ENCODE measurements at places on chromosomes 2 and 18.

- no peak for DNase-seq
Measured at GRCh38 chr2:238114331-238114841, 14.2 kb downstream of the ESPNL start.

- no peak for DNase-seq
Measured at GRCh38 chr2:152483276-152484063, 148.5 kb downstream of the FMNL2 start.

DNA sequence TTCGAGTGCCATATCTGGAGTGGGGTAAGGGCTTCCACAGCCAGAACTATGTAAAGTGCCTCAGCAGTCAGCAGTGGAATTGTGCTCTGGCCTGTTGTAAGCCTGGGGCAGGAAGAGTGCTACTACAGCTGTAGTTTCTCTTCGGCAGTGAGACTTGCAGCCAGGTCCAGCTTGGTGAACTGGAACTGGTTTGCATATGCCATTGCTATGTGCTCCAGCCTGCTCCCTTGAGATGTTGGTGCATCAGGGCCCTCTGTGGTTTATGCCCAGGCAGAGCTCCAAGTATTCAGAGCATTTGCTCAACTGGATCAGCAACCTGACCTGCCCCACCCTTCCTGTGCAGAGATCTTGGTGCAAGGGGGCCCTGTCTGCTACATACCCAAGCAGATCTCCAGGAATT, 47.8 kb downstream of the ZNF804A start:
- DNase-seq, result no peak

GRCh38 chr2:69175790-69176715, 163.1 kb downstream of the ANTXR1 start:
- DNase-seq, result peak; percentile 12

GRCh38 chr2:68696554-68696953, 38.1 kb upstream of the ARHGAP25 start:
- DNase-seq, result no peak

GRCh38 chr2:110992886-110993285, 127.8 kb upstream of the BCL2L11 start:
- DNase-seq, result no peak

GRCh38 chr2:31446848-31447247, 32.3 kb upstream of the XDH start:
- DNase-seq, result no peak

- DNase-seq, result no peak
Measured at GRCh38 chr2:172624996-172625395, 69.1 kb downstream of the PDK1 start.

- DNase-seq, result no peak
Measured at GRCh38 chr18:70273021-70273420, 15.8 kb upstream of the SOCS6 start.

DNA sequence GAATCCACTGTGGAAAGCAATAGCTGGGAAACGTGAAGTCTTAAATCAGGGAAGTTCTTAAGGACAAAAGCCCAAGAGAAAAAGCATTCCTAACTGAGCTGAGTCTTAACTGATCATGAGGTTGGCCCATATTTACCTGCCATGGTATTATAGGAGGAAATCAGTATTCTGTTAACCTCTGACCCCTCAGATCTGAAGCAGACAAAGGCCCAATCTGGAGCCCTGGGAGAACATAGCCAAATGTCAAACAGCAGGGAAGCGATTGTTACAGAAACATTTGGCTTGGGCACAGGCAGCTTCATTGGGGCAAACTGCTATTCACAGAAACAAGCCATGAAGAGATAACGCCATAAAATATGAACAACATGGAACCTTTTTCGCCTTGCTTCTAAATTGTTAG, 18.8 kb downstream of the EPHA4 start:
- DNase-seq, result no peak

DNA sequence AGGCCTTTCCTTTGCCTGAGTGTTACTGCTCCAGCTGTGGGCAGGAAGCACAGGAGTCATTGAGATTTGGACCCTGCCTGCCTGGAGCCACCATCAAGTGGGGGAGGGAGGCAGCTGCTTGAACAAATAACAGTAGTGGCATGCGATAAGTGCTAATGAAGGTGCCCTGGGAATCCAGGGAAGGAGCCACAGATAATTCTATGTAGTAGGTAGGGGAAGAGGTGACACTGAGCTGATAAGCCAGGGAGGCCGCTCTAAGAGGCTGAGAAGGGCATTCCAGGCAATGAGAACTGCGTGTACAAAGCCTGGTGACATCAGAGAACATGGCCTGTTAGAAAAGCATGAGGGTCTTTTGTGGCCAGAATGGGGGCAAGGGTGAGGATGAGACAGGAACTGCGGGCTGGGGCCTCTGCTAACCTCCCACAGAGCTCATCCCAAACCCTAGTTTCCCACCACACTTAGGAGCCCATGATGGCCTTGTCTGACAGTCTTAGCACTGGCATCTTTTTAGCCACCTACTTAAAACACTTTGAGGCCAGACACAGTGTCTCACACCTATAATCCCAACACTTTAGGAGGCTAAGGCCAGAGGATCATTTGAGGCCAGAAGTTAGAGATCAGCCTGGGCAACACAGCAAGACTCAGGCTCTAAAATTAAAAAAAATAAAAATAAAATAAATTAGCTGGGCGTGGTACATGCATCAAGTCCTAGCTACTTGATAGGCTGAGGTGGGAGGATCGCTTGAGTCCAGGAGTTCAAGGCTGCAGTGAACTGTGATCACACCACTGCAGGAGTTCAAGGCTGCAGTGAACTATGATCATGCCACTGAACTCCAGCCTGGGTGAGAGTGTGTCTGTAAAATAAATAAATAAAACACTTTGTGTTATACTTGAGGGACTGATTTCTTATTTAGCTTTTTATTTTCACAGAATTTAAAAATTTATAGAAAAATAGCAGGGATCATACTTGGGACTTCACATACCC, 58.9 kb downstream of the TET3 start:
- no peak for DNase-seq

DNA sequence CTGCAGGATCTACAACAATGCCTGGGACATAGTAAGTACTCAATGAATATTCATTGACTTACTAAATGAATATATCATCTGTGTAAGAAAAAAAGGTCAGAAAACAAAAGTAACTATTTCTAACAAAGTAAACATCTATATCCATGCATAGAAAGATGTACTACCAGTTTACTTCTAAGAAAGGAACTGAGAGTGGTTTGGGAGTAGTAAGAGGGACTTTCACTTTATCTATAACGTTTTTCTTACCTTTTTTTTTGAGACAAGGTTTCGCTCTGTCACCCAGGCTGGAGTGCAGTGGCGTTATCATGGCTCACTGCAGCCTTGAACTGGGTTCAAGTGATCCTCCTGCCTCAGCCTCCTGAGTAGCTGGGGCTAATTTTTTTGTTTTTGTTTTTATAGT, 25.7 kb downstream of the DHX57 start:
- no peak for DNase-seq

GRCh38 chr2:214902286-214902685, 92.8 kb upstream of the BARD1 start:
- no peak for DNase-seq

DNA sequence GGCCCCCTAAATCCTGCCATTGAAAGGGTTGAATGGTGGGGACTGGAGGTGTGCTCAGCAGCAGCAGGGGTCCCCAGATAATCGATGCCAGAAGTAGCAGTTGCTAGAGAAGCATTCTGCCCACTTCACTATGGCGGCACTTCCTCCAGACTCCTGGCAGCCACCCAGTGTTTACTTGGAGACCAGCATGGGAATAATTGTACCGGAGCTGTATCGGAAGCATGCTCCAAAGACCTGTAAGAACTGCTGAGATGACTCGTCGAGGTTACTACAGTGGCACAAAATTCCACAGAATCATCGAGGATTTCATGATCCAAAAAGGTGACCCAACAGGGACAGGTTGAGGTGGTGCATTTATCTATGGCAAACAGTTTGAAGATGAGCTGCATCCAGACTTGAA, 11.0 kb upstream of the GAREM2 start:
- DNase-seq, result no peak

DNA sequence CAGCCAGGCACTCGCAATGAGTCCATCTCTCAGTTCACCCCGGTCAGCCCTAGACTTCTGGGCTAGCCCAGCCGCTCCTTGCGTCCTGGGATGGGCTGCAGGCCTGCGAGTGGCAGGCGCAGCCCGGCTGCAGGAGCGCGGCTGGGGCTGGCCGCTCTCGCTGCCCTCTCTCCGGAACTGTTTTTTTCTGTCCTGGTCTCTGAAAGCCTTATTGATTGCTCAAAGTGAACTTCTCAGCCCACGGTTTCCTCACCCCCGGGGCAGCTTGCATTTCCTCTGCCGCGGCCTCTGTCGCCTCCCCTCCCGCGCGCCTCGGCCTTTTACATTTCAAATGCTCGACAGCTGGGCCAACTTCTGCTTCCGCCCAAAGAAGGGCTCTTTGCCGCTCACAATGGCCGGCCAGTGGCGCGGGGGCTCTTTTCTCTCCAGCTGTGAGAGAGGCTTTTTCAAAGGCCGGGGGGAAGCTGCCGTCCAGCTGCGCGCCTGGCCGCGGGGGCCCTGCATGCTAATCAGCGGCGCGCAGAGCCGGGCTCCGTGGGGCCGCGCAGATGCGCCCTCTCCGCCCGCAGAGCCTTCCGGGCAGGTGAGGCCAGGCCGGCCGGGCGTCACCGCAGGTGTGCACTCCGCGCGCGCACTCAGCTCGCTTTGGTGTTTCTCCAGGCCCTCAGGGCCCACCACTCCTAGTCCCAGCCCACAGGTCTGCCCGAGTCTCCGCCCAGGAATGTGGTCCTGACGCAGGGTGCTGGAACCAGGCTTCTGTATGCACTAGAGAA, 513.8 kb downstream of the RNF144A start:
- peak; percentile 64 for DNase-seq

- DNase-seq, result no peak
Measured at GRCh38 chr2:20604401-20604911, 46.4 kb downstream of the HS1BP3 start.

- no peak for DNase-seq
Measured at GRCh38 chr2:32735348-32735747, 107.5 kb downstream of the TTC27 start.

DNA sequence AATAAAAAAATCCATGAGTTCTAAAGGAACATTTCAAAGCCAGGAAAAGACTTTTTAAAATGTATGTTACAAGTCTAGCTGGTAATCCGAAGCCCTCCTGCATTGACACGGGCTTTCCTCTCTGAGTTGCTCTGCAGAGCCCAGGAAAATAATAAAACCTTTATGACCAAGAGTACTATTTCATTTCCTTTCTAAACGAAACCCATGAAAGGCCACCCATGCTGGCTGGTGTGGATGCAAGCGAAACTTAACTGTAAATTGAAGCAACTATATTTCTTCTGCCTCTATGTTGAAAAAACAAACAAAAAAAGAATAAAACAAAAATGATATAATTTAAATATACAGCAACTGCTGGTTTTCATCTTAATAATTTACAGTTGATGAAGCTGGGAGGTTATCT, 41.3 kb upstream of the ZNF532 start:
- DNase-seq, result no peak

- DNase-seq, result no peak
Measured at GRCh38 chr2:174750923-174751441, 13.3 kb downstream of the CHRNA1 start.

- no peak for DNase-seq
Measured at GRCh38 chr2:65050931-65051330, 5.3 kb upstream of the CEP68 start.

GRCh38 chr2:235143789-235144188, 192.0 kb downstream of the SH3BP4 start:
- DNase-seq, result no peak

GRCh38 chr18:45197526-45197970, 417.7 kb upstream of the SLC14A2 start:
- DNase-seq, result no peak

DNA sequence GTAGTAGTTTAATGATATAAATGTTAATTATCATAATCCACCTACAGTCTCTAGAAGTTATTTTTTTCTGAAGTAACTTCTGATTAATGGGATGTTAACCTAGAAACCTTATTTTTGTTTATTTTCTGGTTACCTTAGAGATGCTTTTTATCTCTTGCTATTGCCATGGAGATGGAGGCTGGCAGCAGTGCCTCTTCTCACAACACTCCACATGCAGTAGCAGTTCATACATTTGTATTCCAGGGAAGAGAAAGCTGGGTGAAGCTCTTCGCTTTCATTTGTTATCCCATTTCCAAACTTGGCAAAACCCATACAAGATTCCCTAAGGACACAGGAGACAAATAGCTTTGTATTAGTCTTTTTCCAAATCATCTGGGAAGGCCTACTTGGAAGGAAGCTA, 1794.1 kb upstream of the LRRTM1 start:
- no peak for DNase-seq

GRCh38 chr18:79747156-79747845, 50.4 kb upstream of the KCNG2 start:
- no peak for DNase-seq

GRCh38 chr18:78625847-78626246, 353.8 kb upstream of the SALL3 start:
- DNase-seq, result no peak

GRCh38 chr2:231786177-231786916, at the start of gene COPS7B:
Gene COPS7B, plus strand, starts transcription at chr2:231786445. Its CDS starts 2,126 bp downstream, at chr2:231788571.
- DNase-seq, result peak; percentile 91

DNA sequence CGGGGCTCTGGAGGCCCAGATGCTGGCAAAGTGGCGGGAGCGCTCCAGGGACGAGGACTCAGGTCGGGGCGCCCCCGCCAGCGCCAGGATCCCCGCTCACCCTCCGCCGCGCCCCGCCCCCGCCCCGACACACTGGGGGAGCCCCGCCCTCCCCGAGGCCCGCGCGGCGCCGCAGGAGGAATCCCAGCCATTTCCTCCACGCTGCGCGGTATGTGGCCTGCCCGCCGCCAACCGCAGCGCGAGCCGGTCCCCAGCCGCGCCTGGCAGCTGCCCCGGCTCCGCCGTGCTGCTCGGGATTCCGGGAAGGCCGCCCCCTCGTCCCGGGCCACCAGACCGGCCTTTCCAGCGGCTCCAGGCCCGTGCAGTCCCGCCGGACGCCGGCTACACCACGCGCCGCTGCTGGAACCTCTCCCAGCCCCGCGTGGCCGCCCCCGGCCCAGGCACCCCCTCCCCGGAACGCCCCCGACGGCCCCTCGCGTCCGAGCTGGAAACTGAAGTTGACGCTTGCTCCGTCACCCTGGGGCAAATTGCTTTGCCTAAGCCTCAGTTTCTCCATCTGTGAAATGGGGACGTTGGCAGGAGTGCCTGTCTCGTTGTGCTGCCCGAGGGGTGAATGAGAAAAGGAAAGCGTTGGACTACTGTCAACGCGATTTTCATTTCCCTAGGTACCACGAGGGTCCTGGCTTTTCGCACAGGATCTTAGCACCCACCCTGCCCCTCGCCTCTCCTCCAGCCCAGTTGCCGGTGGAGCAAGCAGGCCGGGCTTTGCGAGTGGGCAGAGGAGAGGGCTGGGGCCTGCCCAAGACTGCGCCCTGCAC, 53.6 kb downstream of the PKDCC start:
- DNase-seq, result peak; percentile 84

GRCh38 chr2:155980941-155981560, 351.5 kb downstream of the NR4A2 start:
- no peak for DNase-seq

DNA sequence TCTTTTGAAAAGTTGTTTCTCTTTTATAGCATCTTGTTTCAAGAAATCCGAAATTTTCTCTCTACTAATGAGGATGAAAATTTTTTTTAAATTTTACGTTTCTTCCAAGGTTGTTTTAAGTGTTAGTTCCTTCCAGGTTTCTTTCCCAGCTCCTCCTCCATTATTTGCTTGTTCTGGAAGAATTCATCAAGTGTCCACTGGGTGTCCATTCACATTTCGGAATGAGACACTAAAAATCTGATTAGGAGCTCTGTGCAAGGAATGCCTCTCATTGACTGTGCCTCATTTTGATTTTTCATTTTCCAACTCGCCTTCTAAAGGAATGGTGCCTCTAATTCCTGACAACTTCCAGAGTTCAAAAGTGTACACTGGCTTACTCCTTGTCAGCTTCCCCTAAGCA, 6.1 kb downstream of the SP100 start:
- no peak for DNase-seq

Data from right forelimb (tissue), 1 donor.